Aortic smooth muscle cell (primary cell): ENCODE measurements at places on chromosomes 11 and 22. TPM values are rescaled to one million over a fixed set of nuclear protein-coding genes. Genes with fewer than 3 reads are reported as not detected.

Gene SLC6A5
- not detected in 2 replicates for total RNA-seq

Gene SCGB1D2
- not detected in 2 replicates for total RNA-seq

Gene SCN4B
- not detected in 2 replicates for total RNA-seq

Gene BATF2
- 0.26 and 0.81 TPM in 2 replicates for total RNA-seq

Gene C2CD3
- total RNA-seq = 5.9 and 7.0 TPM in 2 replicates

Gene DLG2
- total RNA-seq = 1.8 and 2.6 TPM in 2 replicates

Gene RFPL1
- not detected in 2 replicates for total RNA-seq

Gene IFITM1
- total RNA-seq = 32.6 and 61.0 TPM in 2 replicates

Gene KDM2A
- 34.6 and 38.3 TPM in 2 replicates for total RNA-seq

Gene RASD2
- 0.12 and 0.92 TPM in 2 replicates for total RNA-seq

Gene BCO2
- 1.1 and 1.2 TPM in 2 replicates for total RNA-seq

Gene OR1S1
- total RNA-seq = not detected in 2 replicates

Gene MIOX
- total RNA-seq = not detected in 2 replicates

Gene NELL1
- total RNA-seq = not detected in 2 replicates

Gene RAG2
- not detected in 2 replicates for total RNA-seq

Gene NXPE2
- 0.06 and 0.13 TPM in 2 replicates for total RNA-seq

Gene ABTB2
- 3.0 and 3.1 TPM in 2 replicates for total RNA-seq

Gene BEST1
- 1.2 TPM in 2 replicates for total RNA-seq

Gene GRAMD1B
- 5.0 and 7.9 TPM in 2 replicates for total RNA-seq

Gene CHRM1
- not detected in 2 replicates for total RNA-seq

Gene SPTBN2
- total RNA-seq = 1.2 and 3.2 TPM in 2 replicates

Gene OR51B2
- total RNA-seq = 0.12 TPM in 1 of 2 replicates, not detected in the other

Gene VPREB3
- total RNA-seq = not detected in 2 replicates

Gene PHOX2A
- total RNA-seq = not detected in 2 replicates

Gene DUSP8
- 0.40 and 0.62 TPM in 2 replicates for total RNA-seq

Gene GSTT2B
- 0.79 and 1.2 TPM in 2 replicates for total RNA-seq

Gene CDC42BPG
- 0.25 and 0.26 TPM in 2 replicates for total RNA-seq

Gene STX5
- 41.7 and 42.4 TPM in 2 replicates for total RNA-seq

Gene FOLR3
- total RNA-seq = 0.13 and 0.50 TPM in 2 replicates

Gene MS4A4A
- total RNA-seq = not detected in 2 replicates

Gene OR5P2
- total RNA-seq = not detected in 2 replicates

Gene SLC22A12
- not detected in 2 replicates for total RNA-seq

Gene HTR3B
- total RNA-seq = not detected in 2 replicates
